ENCODE measurements at places on chromosomes 6 and 20.
A peak's percentile ranks its signal among the peaks of the same experiment; 100 is the strongest.

DNA sequence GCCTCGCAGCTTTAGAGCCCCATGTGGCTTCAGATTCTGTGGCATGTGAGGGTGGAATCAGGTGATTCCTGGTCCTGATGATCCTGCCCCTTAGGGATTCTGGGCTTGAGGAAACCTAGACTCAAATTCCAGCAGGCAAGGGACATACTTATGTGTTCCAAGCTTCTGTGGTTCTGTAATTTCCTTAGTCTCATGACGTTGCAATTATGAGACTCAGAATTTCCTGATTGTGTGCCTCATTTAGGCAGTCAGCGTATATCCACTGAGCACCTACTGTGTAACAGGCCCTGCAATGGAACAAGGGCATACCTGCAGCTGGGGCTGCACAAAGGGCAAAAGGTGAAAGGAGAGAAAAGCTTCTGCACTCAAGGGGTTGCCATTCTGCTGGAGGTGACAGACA lies 11.6 kb upstream of the BPIFB4 start:
- DNase-seq = no peak

DNA sequence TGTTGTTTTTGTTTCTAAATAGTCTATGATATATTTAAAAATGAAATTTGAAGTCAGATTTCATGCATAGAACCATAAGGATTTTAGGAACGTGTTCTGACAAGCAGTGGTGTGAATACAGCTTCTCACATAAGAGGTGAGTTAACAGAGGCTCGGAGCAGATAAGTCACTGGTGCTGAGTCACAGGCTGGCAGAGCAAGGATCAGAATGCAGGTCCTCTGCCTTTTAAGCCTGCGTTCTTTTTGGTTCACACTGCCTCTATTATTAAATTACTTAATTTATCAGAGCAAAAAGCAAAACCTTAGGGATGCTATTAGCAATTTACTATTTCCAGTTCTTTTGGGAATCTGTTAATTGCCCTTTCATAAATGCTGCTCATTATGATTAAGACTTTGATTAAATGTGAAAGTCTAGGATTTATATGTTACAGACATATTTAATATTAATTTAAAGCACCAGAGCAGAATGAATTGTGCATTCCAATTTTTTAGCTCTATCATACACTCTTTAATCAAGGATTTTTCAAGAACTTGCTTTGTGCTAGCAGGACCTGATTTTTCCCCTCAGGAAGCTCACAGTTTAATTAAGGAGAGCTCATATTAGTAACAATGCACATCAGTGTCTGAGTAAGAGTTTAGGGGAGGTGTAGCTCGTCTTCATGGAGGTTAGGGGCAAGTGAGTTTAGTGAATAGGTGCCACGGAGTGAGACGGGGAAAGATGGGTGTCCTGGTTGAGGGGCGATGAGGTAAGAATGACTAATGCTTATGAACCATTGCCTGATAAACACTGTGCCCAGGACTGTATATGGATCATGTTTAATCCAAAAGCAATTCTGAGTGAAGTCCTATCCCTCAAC lies 212.7 kb upstream of the AGPAT4 start:
- DNase-seq = no peak

- DNase-seq = no peak
These were observed 335.4 kb downstream of the COL12A1 start for GRCh38 chr6:74870403-74870802.

GRCh38 chr6:11232770-11233626 lies 530 bp upstream of the NEDD9 start:
- no peak for DNase-seq

- no peak for DNase-seq
These were observed 150.8 kb downstream of the COL21A1 start for GRCh38 chr6:56096541-56096940.

- no peak for DNase-seq
These were observed 217.0 kb downstream of the HAO1 start for GRCh38 chr20:7723284-7723683.

GRCh38 chr6:157323966-157324300 lies 614 bp upstream of the TMEM242 start:
- peak; percentile 30 for DNase-seq

DNA sequence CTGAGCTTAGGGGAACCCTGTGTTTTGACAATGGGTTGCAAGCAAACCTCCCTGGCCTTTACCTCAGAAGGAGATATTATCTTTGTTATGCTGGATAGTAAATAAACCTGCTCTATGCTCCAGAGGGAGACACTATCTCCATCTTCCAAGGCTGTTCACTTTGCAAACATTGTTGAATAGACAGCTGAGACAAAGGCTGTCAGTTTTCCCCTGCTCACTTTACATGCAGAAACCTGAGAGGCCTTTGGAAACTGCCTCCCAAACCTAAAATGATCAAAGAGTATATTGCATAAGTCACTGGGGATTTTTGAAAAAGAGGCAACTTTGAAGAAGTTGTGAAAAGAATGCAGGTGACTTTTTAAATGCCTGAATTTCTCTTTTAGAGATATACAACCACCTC lies 61.6 kb downstream of the MRAP2 start:
- no peak for DNase-seq

DNA sequence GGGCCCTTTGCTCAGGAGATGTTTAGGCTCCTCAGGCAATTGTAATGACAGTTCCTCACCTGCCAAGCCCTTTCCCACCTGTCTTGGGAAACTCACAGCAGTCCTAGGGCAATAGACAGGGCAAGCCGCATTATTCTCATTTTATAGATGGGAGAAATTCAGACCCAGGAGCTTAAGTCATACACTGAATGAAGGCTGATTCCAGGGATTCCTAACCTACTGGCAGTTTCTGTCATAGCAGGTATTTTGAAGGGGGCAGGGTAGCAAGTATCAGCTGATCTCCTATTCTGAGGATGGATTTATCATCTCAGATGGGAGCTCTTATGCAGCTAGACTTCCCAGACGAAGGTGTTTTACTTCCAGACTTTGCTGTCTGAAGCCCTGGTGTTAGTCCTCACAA lies 61.4 kb upstream of the MYL9 start:
- no peak for DNase-seq

DNA sequence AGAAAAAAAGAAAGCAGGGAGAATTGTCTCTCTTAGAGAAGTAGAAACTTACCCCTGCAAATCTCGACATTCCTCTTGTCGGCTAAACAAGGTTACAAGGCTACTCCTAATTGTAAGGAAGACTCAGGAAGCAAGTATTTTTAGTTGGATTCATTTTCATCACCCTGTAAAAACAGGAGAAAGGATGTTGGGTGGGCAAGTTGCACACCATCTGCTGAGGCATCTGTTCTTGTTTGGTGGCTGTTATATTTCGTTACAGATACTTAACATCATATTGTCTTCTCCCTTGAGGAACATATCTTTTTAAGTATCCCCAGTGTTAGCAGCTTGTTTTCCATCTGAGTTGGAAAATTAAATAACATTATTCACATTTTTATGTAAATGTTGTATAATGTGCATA lies 187.5 kb downstream of the PLCB4 start:
- DNase-seq = no peak

- no peak for DNase-seq
These were observed 297.2 kb downstream of the CDH26 start for GRCh38 chr20:60255415-60255814.

DNA sequence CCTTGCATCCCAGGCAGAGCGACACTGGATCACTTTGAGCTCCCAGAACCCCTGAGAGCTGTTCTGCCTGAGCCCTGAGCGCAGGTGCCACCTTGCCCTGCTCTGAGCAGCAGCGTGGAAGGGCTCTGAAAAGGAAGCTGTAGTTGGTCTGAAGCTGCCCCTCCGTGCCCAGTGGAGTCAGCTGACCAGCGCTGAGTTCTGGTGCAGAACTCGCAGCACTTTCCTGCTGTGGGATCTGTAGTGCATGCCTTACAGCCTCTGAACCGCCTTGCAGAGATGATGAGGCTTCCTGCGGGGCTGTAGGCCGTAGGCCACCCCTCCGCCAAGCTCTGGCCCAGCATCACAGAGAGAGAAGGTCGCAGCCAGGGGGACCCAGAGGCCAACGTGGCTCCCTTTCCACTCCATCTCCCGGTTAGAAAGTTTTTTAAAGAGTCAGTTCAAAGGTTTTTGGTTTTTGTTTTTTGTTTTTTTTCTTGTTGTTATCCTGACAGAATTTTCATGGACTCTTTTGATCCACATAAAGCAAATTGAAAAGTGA lies 158.3 kb upstream of the CST7 start:
- no peak for DNase-seq

DNA sequence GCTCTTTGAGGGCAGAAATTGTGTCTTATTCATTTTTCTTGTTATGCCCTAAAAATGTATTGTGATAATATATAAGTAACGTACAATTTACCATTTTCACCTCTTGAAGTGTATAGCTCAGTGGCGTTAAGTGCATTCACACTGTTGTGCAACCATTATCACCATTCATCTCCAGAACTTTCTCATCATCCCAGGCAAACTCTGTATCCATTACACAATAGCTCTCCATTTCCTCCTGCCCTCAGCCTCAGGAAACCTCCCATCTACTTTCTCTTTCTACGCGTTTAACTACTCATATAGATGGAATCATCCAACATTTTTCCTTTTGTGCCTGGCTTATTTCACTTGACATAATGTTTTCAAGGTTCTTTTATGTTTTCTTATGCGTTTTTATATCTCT lies 184.6 kb downstream of the ESR1 start:
- DNase-seq = no peak

DNA sequence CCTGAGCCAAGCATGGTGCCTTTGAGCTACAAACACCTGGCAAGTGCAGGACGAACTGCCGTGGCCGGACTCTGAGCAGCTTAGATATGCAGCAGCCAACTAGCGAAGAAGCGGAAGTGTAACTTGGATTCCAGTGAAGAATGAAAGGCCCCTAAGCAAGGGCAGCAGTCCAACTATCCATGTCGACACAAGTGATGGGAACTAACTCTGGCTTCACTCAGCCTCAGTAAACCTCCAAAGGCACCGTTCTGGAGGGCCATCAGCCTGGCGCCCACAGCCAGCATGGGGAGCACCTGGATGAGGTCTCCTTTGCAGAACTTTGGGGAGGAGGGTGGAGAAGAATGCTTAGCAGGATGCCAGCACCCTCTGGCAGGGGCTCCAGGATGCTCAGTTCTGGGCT lies 78.4 kb upstream of the MLN start:
- no peak for DNase-seq

DNA sequence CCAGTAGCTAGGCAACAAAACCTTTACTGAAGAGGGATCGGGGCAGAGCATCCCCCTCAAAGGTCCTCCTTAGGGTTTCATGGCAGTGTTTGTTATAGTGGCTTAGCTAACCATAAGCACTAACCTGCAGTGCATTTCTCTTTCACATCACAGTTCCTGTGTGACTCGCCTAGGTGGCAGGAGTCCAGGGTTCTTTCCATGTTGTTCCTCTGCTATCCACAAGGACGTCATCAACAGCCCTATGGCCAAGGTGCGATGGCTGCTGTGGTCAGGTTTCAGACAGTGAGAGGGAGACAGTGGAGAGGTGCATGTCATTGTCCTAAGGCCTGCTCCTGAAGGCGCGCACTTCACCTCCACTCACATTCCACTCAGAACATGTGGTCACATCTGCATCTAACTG lies 38.8 kb upstream of the FOXA2 start:
- DNase-seq = no peak

DNA sequence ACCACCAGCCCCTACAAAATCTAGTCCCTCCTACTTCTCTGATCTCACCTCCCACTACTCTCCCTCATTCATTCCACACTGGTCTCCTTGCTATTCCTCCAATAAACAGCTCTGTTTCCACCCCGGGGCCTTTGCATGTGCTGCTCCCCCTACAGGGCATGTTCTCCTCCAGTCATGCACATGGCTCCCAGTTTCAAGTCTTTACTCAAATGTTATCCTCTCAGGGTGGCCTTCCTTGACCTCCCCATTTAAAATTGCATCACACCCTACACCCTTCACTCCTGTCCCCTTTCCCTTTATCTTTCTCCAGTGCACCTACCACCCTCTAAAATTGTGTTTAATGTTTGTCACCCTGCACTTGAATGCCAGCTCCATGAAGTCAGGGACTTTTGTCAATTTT lies 174.5 kb downstream of the MRPL14 start:
- DNase-seq = no peak

DNA sequence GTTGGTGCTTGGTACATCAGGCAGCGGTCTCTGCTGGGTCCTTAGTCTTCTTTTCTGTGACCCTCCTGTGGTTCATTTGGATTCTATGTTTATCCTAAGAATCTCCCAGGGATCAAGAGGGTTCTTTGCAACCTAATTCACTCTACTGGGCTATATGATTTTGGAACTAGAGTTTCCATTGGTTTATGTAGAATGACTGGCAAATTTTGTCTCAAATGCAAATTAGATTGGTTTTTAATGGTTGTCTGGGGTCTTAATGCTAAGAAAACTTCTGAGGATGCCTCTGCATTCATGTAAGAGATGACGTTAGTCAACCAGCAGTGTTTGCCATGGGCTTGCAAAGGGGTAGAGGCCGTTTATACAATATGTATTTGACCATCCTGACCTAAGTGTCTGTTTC lies 129.8 kb upstream of the ZFP64 start:
- no peak for DNase-seq

DNA sequence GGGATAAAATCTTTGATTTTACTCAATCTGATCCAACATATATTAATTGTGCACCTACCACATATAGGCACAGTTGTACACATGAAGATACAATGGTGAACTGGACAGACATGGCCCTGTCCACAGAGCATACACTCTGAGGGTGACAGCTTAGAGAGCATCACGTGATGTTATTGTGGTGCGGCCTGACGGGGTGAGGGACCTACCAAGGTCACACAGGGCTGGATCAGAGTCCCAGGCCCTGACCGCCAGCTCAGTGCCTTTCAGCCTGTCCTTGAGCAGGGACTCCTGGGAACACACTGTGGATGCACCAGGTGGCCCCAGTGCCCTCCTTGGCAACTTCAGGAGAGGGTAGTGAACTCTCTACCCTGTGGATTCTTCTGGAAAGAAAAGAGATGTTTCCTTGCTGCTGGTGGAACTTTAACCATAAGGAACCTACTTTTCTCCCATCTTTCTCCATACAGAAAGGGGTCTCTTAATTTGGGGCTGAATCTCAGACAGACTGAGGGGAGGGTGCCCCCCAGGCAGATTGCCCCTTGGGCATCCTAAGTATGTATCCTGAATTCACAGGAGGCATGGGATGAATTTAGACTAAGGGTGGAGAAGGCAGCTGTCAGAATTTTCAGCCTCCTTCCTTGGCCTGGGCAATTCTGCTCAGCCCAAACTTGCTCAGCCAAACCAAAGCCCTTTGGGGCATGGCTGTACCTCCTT lies 26.5 kb downstream of the PCK1 start:
- DNase-seq = no peak

GRCh38 chr20:53631909-53632662 lies 38.4 kb upstream of the ZNF217 start:
- DNase-seq = no peak

- no peak for DNase-seq
These were observed 275.3 kb downstream of the HIVEP2 start for GRCh38 chr6:142669471-142670351.

Measured in activated CD4-positive, alpha-beta T cell treated with anti-CD3 and anti-CD28 coated beads, Interleukin-2, Interleukin-4, amounts not matched to agents 100 ng/mL and 50 ng/mL, durations not matched to agents 16 hours and 8 hours (primary cell).